Cardiac muscle cell (in vitro differentiated cells and primary cell): ENCODE measurements at places on chromosomes 1 and 21. TPM values are rescaled to one million over a fixed set of nuclear protein-coding genes. Genes with fewer than 3 reads are reported as not detected.
A peak's percentile ranks its signal among the peaks of the same experiment; 100 is the strongest.

Gene FAM72A
- total RNA-seq = 2.8 and 9.6 TPM in 2 replicates

DNA sequence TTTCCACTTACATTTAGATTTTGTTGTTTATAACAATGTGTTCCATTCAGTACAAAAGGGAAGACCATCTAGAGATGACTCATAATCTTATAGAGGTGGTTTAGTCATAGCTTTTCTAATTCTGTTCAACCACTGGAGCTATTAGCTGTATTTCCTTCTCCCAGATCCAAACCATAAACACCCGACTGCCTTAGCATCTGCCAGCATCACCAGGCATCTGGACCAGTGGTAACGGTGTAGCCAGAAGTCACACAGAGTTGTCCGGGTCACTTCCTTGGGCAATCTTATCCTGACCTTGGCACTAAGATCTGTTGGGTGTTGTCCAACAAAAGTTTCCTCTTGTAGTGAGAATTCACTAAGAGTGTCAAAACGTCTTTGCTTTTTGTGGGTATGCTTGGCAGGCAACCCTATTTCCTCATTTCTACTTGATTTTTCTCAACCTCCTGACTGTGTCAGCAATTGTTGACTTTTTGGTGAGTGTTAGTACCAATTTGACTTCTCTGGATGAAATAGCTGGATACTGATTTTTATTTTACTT lies 372.1 kb upstream of the B3GALT2 start:
- peak; percentile 90 for DNase-seq

Gene TRIM67
- total RNA-seq = 0.06 TPM in 1 of 2 replicates, not detected in the other

- DNase-seq = peak; percentile 85
These were observed 204.3 kb downstream of the KCNJ6 start for GRCh38 chr21:37711836-37712568.

Gene PBXIP1
- 155 and 161 TPM in 2 replicates for total RNA-seq

GRCh38 chr1:40803447-40803846 lies 19.9 kb downstream of the KCNQ4 start:
- DNase-seq = no peak

- no peak for DNase-seq
These were observed 194.6 kb downstream of the GREM2 start for GRCh38 chr1:240417317-240417716.

Gene PAQR6
- total RNA-seq = 34.5 and 35.7 TPM in 2 replicates

Gene ADGRL4
- total RNA-seq = 0.07 and 0.12 TPM in 2 replicates

Gene SFN
- total RNA-seq = 0.15 and 0.25 TPM in 2 replicates

GRCh38 chr1:149917571-149918144 lies at the start of gene SV2A:
Gene SV2A (minus strand): TSS chr1:149917844. CDS start chr1:149913840, 4,004 bp downstream.
- DNase-seq = peak; percentile 69

GRCh38 chr1:101283443-101283842 lies 46.6 kb downstream of the S1PR1 start:
- no peak for DNase-seq

DNA sequence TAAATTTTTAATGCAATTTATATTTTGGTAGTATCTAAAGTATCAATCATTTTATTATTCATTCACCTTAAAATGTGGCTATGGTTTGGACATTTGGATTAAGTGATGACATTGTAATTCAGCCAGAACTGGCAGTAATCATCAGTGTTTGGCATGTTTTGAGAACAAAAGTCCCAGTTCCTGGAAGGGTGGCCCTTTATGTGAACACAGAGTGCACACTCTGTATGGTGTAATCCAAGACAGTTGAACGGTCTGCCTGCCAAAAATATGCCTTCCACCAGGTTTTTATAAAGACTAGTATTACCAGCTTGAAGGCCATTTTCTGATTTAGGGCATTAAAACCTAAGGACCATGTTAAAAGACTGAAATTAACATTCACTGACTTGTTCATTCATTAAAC lies 448.7 kb downstream of the LTN1 start:
- DNase-seq = no peak

Gene OR2T11
- not detected in 2 replicates for total RNA-seq

DNA sequence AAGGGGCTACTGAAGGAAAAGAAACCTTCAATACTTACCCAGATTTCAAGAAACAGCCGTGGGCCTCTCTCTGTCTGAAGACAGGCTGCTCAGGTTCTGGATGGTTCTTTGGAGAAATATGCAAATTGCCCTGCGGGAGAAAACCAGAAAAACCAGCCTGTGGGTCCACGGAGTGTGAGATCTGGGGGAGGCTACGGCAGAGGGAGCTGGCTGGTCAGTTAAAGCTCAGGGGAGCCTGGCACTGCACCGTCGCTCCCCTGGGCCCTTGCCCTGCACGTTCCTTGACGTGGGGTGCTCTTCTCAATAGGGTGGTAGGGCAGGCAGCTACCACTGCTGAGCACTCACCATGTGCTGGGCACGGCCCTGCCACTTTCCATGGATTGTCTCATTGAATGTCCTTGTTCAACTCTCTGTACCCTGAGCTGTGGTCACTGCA lies 12.7 kb downstream of the TMCO4 start:
- DNase-seq = no peak

Gene ERICH3
- total RNA-seq = 0.14 and 0.15 TPM in 2 replicates

Gene PSRC1
- total RNA-seq = 7.5 and 41.8 TPM in 2 replicates

GRCh38 chr1:2088458-2088857 lies 38.2 kb downstream of the PRKCZ start:
- peak; percentile 74 for DNase-seq

Gene TMCO4
- 2.2 and 2.6 TPM in 2 replicates for total RNA-seq

Gene KDF1
- 0.63 and 0.67 TPM in 2 replicates for total RNA-seq
